Vein endothelial cell (primary cell): ENCODE measurements at places on chromosomes 7 and 10. TPM values are rescaled to one million over a fixed set of nuclear protein-coding genes. Genes with fewer than 3 reads are reported as not detected.

CNPY1 gene
- total RNA-seq, result not detected in 2 replicates

RAMP3 gene
- total RNA-seq, result not detected in 2 replicates

MACROH2A2 gene
- total RNA-seq, result not detected in 2 replicates

ATG9B gene
- under 0.01 and 0.10 TPM in 2 replicates for total RNA-seq

PRKCQ gene
- under 0.01 TPM in 1 of 2 replicates, not detected in the other for total RNA-seq
